ENCODE measurements at places on chromosomes 1 and 21.

GRCh38 chr1:28509705-28510272, 3.9 kb downstream of the RCC1 start:
- no peak for DNase-seq

DNA sequence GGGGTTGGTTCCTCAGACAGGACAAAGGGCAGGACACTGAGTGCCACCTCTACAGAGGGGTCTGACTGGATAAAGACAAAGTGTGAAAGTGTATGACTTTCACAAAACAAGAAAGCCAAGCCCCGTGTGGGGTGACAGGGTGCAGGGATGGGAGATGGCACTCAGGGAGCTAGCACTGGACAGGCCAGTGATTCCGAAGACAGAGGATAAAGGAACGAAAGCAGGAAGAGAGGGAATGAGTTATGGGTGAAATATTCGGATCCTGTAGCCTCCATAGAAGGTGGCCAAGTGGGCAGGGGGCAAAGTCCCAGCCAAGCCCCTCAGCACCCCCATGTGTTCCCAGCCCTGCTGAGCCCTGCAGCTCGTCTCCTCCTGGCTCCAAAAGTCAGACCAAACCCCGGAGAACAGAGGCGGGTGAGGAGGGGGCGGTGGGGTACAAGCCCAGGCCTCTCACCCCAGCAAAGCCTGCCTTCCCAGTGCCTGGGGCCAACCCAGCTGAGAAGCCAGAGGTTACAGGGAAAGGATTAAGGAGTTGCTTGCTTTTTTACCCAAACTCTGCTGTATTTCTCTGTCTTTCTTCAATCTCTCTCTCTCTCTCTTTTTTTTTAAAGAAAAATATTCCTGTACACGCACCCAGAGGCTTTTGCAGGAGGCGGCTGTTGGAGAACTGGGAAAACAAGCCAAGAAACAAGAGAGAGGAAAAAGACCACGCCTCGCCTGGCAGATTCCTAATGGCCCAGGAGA, 14.0 kb upstream of the WASF2 start:
- no peak for DNase-seq

DNA sequence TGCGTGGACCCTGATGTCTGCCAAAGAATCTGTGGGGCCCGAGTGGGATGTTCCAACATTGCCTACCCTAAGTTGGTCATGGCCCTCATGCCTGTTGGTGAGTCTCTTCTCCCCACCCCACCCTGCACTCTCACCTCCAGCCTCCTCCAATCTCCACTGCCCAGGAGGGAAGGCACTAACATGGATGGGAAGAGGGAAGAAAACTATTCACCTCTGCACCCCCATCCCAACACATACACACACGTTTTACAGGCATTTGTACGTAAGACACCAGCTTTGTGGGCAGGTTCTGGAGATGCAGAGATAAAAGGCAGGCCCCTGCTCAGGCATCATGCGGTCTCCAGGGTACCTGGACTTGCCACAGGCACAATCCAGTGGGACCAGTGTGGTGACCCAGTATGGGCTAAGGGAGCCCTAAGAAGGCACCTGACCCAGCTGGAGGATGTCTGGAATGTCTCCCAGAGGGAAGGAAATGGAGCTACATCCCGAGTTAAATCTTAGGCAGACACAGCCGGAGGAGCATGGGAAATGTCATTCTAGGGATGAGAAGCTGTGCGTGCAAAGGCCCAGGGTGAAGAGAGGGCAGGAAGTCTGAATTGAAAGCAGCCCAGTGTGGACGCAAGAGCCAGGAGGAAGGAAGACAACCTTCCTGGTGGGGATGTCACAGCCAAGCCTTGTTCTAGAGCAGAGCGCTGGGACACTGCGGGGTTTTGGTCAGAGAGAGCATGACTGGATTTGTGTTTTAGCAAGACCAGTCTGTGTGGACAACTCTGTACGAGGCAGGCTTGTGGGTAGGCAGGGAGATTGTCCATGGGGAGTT, 11.4 kb downstream of the SLC5A9 start:
- no peak for DNase-seq

GRCh38 chr1:186978596-186979556, 150.1 kb downstream of the PLA2G4A start:
- DNase-seq = no peak

DNA sequence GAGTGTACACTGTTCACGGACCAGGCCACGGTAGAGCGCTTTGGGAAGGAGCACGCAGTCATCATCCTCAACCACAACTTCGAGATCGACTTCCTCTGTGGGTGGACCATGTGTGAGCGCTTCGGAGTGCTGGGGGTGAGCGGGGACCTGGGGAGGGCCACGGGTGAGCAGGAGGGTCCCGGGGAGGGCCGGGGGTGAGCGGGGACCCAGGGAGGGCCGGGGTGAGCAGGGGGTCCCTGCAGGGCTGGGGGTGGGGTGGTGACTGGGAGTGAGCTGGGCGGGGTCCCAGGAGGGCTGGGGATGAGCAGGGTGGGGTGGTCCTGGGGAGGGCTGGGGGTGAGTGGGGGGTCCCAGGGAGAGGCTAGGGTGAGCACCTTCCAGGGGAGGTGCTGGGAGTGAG, 44.1 kb upstream of the TRAPPC10 start:
- DNase-seq = no peak

DNA sequence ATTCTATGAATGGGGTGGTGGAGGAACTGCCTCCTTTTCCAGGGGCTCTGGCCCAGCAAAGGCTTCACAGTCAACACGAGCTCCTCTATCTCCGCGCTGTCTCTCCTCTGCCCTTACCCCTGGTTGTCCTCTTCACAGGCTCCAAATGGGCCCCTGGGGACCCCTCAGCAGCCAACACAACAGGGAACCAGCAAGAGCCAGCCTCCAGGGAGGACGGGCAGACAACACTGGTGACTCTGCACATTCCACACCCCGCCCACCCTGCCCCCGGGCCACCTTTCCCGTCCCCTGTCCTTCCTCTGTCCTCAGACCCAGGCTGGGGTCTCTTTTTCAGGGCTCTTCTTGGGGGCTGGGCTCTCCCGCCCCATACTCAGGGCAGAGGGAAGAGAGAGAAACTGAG, 17.5 kb upstream of the ETV3 start:
- DNase-seq = no peak

- no peak for DNase-seq
These were observed 41.3 kb upstream of the C1orf87 start for GRCh38 chr1:60114745-60115318.

GRCh38 chr1:24329331-24329730, 10.2 kb downstream of the GRHL3 start:
- DNase-seq = no peak

DNA sequence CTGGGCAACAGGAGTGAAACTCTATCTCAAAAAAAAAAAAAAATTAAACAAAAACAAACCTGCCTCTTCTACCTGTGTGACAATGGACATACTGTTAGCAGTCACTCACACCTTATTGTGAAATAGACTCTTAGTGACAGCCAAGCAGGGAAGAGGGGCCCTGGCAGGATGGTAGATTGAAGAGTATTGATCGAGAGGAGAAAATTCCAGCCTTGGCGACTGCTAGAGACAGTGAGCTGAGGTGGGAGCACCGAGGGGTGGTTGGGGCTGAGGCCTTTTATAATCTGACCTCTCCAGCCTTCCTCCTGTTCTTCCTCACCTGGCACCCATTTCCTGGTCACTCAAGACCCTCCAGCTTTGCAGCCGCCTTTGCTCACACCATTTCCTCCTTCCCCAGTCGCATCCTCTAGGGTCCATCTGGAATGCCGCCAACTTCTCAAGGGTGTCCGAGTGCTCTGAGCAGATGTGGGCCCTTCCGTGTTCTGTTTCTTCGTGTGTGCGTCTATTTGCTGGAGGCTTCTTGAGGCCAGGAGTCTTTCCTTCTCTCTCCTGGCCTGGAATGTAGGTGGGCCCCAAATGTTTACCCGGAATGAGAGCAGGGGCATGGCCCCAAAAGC, 196.9 kb upstream of the TMEM51 start:
- no peak for DNase-seq

DNA sequence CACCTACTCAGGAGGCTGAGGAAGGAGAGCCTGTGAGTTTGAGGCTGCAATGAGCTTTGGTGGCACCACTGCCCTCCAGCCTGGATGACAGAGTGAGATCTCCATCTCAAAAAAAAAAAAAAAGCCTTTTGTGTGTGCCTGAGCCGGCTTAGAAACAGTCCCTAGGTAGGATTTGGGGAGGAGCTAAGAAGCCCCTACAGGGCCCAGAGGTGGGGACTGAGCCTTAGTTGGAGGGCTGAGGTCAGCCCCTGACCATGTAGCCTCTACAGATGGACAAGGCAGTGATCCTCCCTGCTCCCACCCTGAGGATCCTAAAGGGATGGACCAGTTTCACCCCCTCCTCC, 2.5 kb downstream of the ADAMTSL4 start:
- no peak for DNase-seq

GRCh38 chr1:246058466-246058865, 448.6 kb downstream of the SMYD3 start:
- DNase-seq = no peak

DNA sequence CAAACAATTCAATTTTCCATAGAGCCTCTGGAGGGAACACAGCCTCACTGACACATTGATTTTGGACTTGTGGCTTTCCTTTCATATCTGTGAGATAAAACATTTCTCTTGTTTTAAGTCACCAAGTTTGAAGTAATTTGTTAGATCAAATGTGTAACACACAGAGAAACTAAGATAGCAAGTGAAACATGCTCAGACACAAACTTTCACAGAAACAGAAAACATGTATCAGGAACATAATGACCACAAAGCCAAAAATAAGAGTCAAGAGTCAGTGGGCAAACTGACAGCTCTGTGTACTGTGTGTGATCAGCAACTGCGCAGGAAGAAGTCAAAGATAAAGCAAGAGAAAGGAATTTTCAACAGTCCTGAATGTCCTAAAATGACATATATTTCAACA, 1237.5 kb downstream of the AMY1C start:
- DNase-seq = no peak

DNA sequence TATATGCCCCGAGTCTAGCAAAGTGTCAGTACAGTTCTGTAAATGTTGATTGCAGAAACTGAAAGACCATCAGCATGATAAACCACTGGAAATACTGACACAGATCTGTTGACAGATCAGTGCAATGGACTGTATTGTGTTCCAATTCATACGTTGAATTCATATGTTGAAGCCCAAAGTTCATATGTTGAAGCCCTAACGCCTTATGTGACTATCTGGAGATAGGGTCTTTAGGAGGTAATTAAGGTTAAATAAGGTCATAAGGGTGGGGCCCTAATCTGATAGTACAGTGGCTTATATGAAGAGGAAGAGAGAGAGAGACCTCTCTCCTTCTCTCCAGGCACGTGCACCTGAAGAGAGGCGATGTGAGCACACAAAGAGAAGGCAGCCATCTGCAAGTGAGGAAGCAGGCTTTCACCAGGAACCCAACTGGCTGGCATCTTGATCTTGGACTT, 144.7 kb downstream of the MRPL39 start:
- DNase-seq = no peak

GRCh38 chr1:190940951-190941350, 463.3 kb upstream of the BRINP3 start:
- no peak for DNase-seq

DNA sequence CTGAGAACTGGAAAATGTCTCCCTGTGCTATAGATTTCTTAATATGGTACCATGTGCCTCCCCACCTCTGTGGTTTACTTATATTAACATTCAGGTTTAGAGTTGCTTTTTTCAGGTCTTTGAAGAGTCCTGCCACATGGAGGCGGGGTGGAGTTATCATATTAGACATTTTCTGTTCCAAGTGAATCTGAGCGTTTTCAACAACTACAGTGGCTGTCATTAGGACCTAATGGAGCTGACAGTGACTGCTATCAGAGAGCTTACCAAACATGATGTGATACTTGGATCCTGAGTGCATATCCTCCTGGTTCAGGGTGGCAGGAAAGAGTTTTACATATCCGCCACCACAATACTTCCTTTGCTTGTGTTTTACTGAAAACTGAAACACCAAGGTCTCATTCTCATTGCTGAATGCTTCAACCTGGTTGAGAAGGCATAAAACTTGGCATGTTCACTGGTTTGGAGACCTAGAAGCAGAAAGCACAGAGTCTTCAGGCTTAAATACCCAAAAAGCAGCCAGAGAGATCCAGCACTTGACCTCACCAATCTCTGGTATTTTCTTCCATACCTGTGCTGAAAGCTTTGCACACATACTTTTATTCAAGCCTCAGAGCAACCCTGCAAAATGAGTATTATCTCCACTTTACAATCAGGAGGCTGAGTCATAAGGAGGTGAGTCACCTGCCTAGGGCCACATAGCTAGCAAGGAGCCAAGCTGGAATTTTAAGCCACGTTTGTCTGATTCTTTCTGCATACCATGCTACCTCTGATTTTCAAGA, 47.4 kb upstream of the OSBPL9 start:
- DNase-seq = no peak

DNA sequence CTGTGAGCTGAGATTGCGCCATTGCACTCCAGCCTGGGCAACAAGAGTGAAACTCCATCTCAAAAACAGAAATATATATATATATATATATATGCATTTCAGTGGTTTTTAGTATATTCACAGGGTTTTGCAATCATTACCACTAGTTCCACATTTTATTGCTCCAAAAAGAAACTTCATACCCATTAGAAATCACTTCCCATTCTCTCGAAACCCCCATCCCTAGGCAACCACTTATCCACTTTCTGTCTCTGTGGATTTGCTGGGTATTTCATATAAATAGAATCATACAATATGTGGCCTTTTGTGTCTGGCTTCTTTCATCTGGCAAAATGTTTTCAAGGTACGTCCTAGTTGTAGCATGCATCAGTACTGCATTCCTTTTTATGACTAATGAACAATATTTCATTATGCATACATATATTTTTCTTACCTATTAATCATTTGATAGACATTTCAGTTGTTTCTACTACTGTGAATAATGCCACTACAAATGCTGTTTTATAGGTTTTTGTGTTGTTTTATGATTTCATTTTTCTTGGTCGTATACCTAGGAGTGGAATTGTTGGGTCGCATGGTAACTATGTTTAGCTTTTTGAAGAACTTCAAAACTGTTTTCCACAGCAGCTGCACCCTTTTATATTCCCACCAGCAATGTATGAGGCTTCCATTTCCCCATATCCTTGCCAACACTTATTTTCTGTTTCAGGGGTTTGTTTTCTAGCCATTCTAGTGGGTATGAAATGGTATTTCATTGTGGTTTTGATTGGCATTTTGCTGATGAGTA, 95.9 kb downstream of the PHTF1 start:
- DNase-seq = no peak

DNA sequence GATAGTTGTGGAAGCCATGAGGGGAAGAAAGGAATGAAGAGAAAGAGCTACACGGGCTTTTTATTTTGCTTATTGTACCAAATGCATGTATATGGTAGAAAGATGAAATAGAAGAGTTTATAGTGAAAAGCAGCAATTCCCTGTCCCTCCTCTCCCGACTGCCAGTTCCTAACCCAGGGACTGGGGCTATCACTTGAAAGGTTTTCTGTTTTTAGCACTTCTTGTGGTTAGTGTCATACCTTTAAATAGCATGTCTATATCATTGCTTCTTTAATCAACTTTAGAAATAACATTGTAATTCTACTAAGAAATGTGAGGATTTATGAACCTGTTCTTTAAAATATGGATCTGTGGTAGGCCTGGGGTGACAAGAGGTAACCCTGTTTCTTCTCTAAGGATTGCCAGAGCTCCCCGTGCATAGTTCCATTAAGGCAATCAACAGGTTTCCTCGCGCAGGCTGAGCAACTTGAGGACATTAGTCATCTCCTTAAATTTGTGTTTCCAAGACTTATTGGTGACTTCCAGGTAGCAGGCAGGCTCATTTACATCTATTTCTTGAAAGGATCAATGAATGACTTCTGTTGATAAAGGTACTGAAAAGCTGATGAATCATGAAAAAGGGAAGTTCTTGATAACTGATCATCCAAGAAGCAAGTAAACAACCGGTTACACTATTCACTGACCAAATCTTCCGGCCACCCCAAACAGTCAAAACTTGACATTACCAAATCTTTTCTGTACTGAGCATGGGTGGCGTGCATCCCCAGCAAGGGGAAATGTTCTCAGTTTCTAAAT, 37.8 kb upstream of the S1PR1 start:
- no peak for DNase-seq
